ENCODE measurements at places on chromosomes 1 and 21.

DNA sequence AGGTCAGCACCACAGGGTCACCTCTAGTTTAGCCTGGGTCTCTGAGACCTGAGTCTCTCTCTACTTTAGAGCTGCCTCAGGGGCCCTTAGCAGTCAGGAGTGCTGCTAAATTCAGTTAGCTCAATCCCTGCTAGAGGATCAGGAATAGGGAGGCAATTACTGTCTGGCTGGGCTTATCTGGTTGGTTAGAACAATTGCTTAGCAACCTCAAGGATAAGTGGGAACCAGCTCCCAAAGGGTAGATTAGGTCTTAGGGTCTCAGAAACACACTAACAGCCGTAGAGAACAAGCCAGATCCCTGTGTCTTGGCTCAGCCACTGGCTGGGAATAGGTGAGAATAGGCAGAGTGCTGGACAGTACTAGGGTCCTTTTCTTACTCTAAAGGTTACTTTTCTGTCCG is 7.7 kb downstream of the PM20D1 start:
- no peak for DNase-seq

GRCh38 chr1:196684476-196684875 is 32.6 kb downstream of the CFH start:
- DNase-seq = no peak

DNA sequence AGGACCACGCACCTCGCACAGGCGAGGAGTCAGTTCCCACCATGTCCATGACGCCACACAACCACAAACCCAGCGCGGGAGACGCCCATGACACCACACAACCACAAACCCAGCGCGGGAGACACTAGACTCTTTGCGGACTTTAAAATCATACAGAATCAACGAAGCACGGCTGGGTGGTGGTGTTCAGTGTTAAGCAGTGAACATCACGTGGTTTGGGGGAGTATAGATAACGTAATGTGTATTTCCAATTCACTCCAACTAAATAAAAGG is 19.2 kb downstream of the PTTG1IP start:
- DNase-seq = no peak

- no peak for DNase-seq
These were observed 14.3 kb downstream of the QSOX1 start for GRCh38 chr1:180168786-180169639.

DNA sequence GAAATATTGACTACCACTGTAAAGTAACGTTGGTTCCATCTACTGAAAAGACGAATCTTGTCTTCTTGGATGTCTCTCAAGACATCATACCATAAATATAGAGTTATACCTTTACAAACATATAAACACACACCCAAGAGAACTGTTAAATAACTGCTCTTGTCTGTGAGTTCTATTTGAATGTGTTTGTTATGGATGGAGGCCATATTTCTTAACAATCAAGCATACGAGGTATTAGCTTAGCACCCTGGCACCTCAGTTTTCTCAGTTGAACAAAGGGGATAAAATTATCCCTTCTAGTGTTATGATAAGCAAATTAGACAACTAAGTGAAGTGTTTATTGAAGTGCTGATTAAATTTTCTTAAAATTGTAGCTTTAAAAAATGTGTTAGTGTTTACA is 336.6 kb upstream of the ZRANB2 start:
- no peak for DNase-seq

DNA sequence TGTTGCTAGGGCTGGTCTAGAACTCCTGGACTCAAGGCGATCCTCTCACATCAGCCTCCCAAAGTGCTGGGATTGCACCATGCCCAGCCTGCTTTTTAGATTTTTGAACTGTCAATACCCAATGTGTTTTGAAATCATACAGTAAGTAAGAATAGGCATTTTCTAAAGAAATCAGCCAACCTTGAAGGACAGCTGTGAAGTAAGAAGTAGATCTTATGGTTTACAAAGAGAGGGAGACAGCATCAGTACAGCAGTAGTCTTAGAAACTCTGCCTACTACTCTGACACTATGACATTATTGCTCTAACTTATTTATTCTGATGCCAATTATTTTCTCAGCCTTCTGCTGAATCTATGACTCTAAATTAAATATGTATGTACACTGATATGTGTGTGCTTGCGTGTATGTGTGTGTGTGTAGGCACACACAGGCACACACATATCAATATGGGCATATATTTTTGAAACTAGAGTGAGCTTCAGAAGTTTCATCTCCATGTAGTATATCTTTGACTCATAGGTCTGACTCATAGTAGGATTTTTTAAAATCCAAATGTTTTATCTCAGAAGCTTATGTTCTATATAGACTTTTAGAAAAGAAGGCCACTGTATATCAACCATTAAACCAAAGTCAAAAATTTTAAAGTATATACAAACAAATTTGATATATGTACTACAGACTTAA is 140.4 kb downstream of the COL24A1 start:
- no peak for DNase-seq

DNA sequence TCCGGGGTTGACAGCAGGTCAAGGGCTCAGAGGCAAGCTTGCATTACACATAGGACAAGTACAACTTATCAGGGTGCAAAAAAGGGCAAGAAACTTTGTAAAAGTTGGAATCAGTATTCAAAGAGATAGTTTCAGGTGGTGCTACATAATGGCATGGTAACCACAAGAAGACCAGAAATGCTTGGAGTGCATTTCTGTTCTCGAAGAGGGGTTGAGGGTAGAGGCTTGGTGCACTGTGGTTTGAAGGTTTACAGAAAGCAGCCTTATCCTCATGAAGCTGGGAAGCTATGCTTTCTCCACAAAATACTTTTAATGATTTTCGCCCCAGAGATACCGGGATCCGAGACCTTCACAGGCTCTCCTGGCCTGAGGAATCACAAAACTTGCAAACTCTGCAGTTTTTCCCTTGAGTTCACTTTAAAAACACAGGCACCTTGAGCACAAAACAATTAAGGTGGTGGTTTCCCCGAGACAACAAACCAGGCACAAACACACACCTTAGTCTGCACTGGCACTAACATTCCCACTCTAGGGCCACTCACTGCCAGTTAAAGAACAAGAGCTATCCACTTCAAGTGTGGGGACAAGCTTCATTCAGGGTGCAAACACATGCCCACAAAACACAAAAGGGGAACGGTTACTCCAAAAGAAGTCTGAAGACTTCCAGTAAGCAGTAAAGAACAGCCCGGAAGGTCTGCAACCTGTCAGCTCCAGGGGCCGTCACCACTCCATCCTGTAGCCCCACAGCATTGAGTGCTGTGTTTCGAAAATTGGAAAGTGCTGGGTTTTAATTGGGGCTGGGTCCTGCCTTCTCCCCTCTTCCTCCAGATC is 29.8 kb upstream of the NFIA start:
- no peak for DNase-seq

- DNase-seq = peak; percentile 82
These were observed 47.0 kb downstream of the AHDC1 start for GRCh38 chr1:27556781-27557595.

- DNase-seq = no peak
These were observed 4.2 kb upstream of the PMVK start for GRCh38 chr1:154940651-154941194.

GRCh38 chr1:241829468-241829867 is 18.5 kb upstream of the EXO1 start:
- no peak for DNase-seq

DNA sequence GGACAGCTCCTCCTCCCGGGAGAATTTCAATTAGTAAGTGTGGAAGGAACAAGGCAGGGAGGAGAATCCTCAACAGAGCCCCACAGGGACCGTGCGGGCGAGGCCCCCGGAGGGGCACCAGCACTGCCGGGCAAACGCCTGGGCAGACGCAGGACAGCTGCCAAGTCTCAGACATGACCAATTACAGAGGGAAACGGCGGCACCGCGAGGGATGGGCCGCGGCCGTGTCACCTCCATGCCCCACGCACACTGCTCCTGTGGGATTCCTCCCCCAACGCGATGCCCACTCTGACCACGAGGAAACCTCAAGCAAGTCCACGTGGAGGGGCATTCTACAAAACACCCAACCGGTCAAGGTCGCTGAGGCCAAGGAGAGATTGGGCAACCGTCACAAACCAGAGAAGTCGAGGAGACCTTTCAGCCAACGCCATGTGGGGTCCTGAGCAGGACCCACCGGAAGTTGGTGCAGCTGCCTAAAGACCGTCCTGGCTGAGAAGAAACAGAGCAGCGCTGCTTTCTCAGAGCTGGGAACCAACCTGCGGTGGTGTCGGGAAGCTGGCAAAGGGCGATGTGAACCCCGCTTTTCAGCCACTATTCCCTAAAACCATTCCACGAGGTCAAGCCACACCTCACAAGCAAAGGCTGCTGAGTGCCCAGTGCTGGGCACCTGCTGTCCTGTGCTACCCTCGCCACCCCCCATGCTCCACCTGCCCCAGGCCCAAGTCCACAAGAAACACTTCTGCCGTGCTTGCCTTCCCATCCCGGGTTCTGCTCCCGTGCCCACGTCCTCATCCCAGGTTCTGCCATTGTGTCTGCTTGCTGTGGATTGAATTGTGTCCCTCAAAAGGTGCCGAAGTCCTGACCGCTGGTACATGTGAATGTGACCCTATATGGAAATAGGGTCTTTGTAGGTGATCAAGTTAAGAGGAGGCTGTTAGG is 1.4 kb upstream of the KRTAP10-4 start:
- DNase-seq = no peak

DNA sequence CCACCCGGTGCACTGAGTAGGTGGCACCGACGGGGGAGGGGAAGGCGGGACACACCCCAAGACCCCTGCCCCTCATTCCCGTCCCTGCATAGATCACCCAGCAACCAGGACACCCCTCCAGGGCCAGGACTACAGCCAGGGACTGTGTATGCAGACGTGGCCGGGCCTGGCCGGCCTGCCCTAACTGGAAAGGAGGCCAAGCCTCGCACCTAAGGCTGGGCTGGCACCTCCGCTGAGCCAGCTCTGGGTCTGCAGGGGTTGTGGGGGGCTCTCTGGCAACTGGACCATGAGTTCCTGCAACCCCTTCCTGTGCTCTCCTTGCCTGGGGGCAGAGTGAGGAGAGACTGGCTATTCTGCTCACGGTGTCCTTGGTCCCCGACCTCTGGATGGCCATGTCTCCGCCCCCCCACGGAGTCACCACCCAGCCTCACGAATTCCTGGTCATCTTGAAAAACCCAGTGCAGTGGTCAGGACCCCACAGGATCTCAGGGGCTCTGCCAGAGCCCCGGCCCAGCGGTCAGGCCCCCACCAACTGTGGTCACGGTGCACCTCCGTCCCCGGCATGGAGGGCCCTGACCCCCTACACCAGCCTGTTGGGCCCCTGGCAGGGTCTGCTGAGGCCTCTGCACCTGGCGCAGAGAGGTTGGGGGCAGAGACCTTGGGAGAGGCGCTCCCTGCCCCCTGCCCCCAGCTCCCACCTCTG is 1.1 kb upstream of the FNDC10 start:
- no peak for DNase-seq

GRCh38 chr1:54475357-54475881 is 69.2 kb upstream of the SSBP3 start:
- DNase-seq = no peak

- no peak for DNase-seq
These were observed 4.4 kb upstream of the SLC16A1 start for GRCh38 chr1:112960384-112960783.

Measured in head of caudate nucleus (tissue), 42 donors.